ENCODE measurements at places on chromosomes 2 and 18.

DNA sequence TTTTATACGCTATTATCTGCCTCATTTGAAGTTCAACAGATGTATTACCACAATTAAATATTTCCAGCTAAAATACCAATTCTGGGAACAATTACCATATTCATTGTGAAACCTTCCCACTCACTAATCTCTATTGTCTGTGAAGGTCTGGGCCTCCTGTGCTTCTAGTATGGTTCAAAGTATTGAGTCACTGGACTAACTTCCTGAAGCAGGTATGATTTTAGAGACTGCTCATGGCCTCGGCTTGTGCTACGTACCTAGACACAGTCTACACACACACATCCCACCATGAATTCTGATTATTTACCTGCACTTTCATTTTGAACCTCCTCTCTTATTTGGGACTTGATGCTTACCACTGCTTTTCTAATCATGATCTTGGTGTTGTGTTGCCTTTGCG lies 180.7 kb upstream of the EPHA4 start:
- no peak for DNase-seq

- no peak for DNase-seq
Observed at GRCh38 chr2:34492561-34493455, 893.7 kb upstream of the FAM98A start.

- DNase-seq: no peak
Observed at GRCh38 chr2:39140322-39140847, 19.5 kb upstream of the SOS1 start.

DNA sequence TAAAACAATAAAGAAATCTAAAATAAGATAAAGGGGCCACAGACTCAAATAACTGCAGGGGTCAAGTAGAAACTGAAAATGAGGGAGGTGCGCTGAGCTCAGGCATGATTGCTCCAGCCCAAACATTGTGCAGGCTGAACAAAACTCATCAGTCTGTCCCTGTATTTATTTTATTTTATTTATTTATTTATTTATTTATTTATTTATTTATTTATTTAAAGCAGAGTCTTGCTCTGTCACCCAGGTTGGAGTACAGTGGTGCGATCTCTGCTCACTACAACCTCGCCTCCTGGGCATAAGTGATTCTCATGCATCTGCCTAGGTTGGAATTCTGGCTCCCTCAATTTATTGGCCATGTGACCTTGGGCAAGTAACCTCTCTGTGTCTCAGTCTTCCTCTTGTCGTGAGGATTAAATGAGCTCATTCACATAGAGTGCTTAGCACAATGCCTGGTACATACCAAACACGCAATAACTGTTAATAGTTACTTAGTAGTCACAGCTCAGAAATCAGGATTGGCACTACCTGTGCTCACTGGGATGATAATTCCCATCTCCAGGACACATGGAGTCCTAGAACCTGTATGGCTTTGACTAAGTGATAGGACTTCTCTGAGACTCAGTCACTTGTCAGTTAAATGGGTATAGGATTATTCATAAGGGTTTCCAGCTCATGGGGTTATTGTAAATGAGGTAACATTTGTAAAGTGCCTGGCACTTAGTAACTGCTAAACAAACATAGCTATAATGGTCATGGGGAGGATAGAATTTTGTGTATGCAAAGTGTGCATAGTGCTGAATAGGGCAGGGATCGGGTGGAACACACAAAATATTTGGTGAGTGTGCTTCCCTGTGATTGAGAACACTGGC lies 6.0 kb downstream of the SPEG start:
- no peak for DNase-seq

- no peak for DNase-seq
Observed at GRCh38 chr2:19711470-19712372, 190.1 kb downstream of the TTC32 start.

GRCh38 chr2:222904557-222905258 lies 43.9 kb downstream of the ACSL3 start:
- DNase-seq: no peak

GRCh38 chr2:16655445-16655837 lies 10.2 kb downstream of the CYRIA start:
- DNase-seq: no peak

GRCh38 chr18:9825571-9826073 lies 60.2 kb upstream of the TXNDC2 start:
- no peak for DNase-seq

- DNase-seq: peak; percentile 67
Observed at GRCh38 chr18:44680273-44681075, at the start of gene SETBP1. Gene SETBP1 (plus strand): TSS chr18:44680888. CDS start chr18:44701347, 20,459 bp downstream.

DNA sequence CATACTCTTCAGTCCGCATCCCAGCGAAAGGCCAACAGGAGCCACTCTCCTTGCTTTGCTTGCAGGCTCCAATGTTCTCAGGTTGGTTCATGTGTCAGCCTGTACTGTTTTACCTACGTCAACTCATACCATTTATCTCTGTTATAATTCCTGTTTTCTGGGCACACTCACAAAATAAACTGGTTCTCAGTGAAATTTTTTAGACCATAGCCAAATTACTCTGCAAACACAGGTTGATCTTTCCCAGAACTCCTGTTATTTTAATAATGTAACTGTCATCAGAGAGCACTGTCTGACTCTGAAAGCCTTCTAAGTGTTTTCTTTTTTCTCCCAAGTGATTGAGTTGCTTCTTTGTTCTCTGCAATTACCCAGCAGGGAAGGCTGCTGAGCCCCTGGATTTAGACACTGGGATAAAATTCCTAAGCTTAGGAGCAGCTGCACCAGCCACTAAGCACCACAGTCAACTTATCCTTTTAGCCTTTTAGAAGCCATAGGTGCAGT lies 111.6 kb upstream of the PIEZO2 start:
- DNase-seq: no peak

DNA sequence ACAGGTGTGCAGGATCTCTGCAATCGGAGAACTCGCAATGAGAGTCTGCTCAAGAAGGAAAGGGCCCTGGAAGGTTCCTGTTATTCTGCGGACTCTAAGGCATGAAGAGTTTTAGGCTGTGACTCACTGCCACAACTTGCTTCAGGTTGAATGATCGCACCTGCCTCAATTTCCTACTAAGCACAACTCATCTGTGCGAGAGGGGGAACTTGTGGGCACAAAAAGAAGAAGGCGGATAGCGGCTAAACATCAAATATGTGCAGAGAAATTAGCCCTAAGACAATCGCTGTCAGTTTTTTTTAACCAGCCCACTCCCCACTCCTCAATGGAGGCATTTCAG lies 14.0 kb upstream of the CREG2 start:
- DNase-seq: no peak

- no peak for DNase-seq
Observed at GRCh38 chr2:202592566-202592965, 42.2 kb upstream of the FAM117B start.

DNA sequence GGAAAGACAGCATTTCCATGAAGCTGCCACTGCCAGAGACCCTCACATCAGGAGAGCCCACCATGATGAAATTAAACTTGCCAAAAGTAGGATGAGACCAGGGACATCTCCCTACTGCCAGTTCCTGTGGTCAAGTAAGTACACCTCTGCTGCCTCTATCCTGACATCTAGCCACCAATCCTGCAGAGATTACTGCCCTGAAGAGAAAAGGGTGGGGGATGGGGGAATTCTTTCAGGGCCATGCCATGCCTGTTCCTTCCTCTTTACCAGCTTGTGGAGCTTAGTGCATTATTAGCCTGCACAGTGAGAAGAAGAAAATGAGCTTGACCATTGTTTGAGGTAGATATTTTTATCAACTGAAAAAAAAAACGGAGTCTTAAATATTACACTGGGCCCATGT lies 397.2 kb upstream of the CDH2 start:
- no peak for DNase-seq

Data from activated CD8-positive, alpha-beta memory T cell treated with anti-CD3 and anti-CD28 coated beads, Interleukin-2, amount 10 ng/mL, durations not matched to agents 7 days and 5 days (primary cell).